Brain pericyte (primary cell): ENCODE measurements at places on chromosomes 2 and 18.

DNA sequence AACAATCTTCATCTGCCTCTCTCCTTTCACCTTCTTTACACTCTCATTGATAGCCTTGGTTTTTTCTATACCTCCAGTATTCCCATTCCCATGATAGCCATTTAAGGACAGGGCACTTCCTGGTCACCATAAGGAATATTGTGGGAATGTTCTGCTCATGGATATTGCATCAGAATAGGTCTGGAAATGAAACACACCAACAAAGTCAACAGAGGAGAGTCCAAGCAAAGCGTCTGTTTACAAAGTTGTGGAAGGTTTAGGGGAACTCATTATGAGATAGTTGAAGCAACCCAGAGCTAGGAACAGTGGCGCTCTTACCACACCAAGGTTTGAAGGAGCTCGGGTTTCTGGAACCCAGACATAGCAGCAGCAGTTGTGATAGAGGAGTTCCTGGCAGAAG, 150.3 kb upstream of the TNP1 start:
- no peak for DNase-seq

- DNase-seq: no peak
Observed at GRCh38 chr2:104825124-104825865, 28.6 kb upstream of the POU3F3 start.

- no peak for DNase-seq
Observed at GRCh38 chr2:121052521-121052920, 232.5 kb downstream of the TFCP2L1 start.

- no peak for DNase-seq
Observed at GRCh38 chr2:161044921-161045320, 115.3 kb upstream of the TANK start.

GRCh38 chr2:18435426-18436037, 124.9 kb downstream of the RDH14 start:
- DNase-seq: peak; percentile 50

DNA sequence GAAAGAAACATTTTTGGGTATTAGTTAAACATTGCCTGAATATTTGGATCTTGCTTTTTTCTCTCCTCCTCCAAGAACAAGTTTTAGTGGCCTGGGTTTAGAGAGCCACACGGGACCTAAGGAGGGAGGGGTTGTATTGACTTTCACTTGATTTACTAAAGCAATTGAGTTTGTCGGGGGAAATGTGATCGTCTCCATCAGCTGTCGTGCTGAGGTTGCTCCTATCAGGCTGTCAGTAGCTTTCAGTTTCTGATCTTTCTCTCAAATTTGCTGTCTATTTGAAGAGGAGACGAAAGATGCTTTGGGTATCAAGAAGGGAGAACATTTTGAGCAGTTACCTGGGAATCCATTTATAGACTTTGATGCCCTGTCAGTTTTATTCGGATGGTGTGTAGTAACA, 106.0 kb downstream of the SETBP1 start:
- no peak for DNase-seq

- DNase-seq: no peak
Observed at GRCh38 chr2:209988010-209988409, 14.4 kb upstream of the RPE start.

GRCh38 chr2:193810533-193810932, 1615.8 kb upstream of the TMEFF2 start:
- no peak for DNase-seq

DNA sequence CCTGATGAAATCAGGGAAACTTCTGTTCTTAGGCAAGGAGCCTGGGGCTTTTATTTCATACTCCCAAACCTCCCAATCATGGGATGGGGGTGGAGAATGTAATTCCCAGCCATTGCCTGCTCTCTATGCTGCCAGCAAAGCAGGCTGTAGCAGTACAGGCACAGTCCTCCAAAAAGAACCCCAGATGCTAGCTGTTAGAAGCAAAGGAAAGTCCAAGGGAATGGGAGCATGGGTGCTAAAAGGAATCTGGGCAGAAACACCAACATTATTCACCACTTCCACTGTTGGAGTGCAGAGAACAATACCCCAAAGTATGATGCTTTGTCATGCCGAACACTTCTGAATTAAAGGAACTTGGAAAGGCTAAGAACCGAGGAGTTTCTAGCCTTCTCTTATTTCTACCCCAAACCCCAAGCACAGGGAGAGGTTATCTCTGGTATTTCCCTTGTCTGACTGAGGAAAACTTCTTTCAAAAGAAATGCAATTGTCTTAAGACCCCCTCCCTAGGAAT, 24.7 kb downstream of the MDH1 start:
- DNase-seq: no peak

- no peak for DNase-seq
Observed at GRCh38 chr2:210517264-210517663, 39.1 kb upstream of the CPS1 start.

DNA sequence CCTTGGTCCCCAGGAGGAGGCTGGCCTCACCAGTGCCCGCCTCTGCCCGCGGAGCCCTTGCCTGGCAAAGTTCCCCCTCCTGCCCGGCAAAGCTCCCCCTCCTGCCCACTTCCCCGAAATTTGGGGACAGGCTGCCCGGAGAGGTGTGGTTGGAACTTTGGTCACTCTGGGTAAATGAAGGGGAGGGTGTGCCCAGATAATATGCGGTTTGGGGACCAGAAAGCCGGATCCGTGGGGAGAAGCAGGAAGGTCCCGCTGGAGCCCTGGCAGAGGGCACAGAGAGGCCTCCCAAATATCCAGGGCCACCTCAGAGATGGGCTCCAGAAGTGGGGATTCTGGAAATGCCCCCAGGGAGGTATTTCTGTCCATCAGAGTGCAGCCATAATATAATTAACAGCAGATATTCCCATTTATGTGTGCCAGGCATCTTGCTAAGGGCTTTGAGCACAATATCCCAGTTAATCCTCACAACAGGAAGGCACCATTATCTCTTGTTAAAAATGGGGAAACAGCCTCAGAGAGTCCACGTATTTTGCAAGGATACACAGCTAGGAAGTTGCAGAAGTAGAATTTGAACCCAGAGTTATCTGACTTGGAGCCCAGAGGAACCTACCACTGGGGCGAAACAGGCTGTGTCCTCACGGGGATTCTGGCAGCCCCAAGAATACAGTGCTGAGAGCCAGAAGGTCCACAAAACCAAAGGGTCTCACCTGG, 914 bp downstream of the STEAP3 start:
- DNase-seq: no peak

DNA sequence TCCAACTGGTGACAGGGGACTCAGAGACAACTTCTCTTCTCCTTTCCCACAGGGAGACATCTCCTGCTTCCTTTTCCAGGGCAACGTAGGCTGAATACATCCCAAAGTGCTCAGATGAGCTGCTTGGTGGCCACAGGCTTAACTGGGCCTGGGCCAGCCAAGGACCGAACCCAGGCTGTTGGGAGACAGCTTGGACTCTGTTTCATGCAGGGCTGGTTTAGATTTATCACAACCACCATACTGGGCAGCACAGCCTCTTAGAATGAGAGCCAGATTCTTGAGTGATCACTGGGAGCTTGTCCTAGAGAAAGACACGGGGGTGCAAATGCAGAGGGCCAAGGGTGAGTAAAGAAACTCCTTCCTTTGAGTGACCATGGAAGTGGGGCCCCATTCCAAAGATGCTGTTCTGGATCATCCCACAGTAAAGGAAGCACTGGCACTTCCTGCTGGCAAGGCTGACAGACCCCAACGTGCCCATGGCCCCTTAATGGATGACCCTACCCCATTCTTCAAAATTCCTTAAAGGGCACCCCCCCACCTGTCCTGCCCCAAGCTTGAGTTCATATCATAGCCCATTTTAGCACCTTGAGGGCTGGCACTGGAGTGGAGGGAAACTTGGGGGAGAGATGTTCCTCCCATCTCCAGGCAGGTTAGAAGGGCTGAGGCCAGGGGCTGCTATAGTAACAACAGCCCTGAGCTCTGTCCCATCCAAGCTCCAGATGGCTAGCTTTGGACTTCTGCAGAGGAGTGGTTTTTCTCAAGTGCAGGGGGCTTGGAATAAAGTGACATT, 84.1 kb downstream of the CAPN13 start:
- no peak for DNase-seq

- DNase-seq: no peak
Observed at GRCh38 chr2:230665263-230665691, 47.4 kb upstream of the CAB39 start.

DNA sequence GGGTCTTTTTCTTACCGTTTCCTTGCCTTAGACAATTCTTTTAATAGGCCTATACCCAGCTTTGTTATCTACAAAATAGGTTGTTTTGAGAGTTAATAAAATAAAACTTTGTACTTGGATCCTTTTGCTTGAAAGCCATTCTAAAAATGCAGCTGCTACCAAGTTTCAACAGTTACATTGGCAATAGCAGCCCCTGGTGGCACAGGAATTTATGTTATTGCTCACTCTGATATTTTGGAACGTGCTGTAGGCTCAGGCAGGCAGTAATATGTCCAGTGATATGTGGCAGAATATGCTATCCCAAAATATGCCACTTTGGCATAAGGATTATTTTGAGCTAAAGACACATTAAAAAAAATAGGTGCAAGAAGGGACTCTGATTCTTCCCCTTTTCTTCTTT, 6.7 kb upstream of the COMMD1 start:
- DNase-seq: no peak

DNA sequence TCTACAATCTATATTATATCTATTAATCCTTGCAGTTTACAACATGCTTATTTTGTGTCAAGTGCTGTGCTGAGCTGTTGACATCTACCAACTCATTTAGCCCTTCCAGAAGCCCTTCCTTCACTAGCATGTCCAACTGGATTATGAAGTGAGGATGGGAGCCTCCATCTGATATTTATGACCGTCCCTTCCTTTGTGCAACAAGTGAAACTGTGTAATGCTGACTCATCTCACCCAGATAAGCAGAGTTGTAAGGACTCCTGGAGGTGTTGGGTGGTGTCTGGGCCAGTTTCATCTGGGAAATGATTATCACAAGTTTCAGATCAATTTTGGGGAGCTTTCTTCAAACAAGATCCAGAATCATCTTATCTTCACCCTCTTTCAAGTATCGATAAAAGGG, 156.6 kb upstream of the ETAA1 start:
- no peak for DNase-seq

DNA sequence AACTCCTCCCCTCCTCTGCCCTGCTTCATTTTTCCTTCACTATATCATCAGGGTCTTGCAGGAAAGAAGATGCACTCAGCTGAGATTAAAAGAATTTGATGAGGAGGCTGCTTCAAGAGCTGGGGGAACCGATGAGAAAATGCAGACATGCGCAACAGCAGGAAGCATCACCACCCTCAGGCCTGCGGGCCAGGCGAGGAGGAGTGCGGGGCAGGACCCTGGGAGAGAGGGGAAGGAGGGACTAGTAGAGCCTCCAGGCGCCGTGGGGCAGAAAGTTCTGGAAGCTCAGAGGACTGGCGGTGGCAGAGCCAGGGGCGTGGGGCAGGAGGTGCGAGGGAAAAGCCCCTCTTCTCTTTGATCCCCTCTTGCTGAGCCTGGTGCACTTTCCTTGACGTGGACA, 108.2 kb downstream of the CD226 start:
- no peak for DNase-seq

DNA sequence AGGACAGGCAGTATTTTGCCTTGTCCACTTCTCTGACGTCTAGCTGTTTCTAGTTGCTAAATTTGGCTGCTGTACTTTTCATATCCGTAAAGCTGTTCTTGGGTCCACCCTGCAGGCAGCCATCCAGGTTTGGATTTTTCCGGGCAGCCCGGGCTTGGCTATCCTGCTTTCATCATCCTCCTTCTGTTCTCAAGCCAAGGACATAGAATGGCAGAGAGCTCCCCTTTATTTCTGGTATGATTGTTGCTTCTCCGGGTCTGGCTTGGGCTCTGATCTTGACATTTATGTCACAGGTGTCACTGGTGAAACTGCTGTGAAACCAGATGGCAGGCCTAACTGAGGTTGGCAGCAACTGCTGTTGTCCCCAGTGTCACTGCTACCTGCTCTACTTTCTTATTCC, 35.5 kb downstream of the SCN2A start:
- no peak for DNase-seq

GRCh38 chr2:146597291-146597690, 1247.5 kb upstream of the ACVR2A start:
- DNase-seq: no peak

- no peak for DNase-seq
Observed at GRCh38 chr2:11129598-11130449, 25.4 kb upstream of the SLC66A3 start.

- DNase-seq: no peak
Observed at GRCh38 chr2:120385355-120386127, 39.6 kb downstream of the INHBB start.

DNA sequence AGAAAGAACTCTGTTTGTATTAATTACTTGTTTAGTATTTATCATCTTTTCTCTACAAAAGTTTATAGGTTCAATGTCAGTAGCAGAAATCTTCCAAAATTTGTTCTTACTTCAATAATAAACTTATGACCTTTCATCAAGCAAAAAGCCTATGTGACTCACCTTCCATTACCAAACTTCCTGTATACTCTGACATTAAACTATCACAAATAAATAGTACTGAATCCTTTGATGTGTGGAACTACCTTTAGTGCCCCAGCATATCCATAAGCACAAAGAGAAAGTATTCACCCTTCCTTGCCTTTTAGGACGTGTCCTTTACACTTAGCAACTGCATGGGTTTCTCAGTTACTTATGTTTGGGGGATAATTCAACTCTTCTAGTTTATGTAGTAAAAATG, 166.0 kb downstream of the EHBP1 start:
- DNase-seq: no peak

GRCh38 chr18:75211002-75211621, 515 bp downstream of the TSHZ1 start:
- no peak for DNase-seq

DNA sequence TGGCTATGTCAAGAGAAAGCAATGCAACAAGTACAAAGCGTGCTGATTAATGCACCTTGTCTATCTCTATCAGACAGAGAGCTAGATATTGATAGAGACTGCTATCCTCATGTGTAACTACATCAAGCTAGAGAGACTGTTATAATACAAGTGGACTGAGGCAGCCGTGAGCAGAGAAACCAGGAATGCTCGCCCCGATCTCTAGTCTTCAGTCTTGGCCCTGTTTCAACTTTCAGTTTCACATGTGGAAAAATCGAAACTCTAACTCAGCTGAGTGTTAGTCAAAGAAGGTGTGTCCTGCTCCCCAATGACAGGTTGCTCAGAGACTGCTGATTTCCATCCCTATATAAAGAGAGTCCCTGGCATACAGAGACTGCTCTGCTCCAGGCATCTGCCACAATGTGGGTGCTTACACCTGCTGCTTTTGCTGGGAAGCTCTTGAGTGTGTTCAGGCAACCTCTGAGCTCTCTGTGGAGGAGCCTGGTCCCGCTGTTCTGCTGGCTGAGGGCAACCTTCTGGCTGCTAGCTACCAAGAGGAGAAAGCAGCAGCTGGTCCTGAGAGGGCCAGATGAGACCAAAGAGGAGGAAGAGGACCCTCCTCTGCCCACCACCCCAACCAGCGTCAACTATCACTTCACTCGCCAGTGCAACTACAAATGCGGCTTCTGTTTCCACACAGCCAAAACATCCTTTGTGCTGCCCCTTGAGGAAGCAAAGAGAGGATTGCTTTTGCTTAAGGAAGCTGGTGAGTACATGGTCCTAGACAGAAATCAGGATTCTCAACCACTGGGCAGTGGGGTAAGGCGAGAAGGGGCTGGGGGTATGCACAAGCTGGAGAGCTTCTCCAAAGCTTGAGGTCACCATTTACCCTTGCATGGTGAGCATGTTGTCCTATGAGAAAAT, at the start of gene RSAD2:
Gene RSAD2 (plus strand): TSS at position 376 of the 903 bp plus-strand sequence. CDS start 24 bp downstream, at position 400.
- no peak for DNase-seq

- DNase-seq: no peak
Observed at GRCh38 chr2:148794558-148794957, 80.5 kb upstream of the KIF5C start.

GRCh38 chr2:88254437-88255091, 84.4 kb downstream of the THNSL2 start:
- DNase-seq: no peak

GRCh38 chr2:13091455-13091854, 374.7 kb downstream of the TRIB2 start:
- no peak for DNase-seq
